ENCODE measurements at places on chromosomes 12 and 14. TPM values are rescaled to one million over a fixed set of nuclear protein-coding genes. Genes with fewer than 3 reads are reported as not detected.

- DNase-seq = no peak
Measured at GRCh38 chr14:82935691-82936090, 1402.0 kb upstream of the SEL1L start.

Gene BCL2L2
- polyA plus RNA-seq = 50.6 TPM

- DNase-seq = no peak
Measured at GRCh38 chr14:95500772-95501401, 15.6 kb downstream of the SYNE3 start.

DNA sequence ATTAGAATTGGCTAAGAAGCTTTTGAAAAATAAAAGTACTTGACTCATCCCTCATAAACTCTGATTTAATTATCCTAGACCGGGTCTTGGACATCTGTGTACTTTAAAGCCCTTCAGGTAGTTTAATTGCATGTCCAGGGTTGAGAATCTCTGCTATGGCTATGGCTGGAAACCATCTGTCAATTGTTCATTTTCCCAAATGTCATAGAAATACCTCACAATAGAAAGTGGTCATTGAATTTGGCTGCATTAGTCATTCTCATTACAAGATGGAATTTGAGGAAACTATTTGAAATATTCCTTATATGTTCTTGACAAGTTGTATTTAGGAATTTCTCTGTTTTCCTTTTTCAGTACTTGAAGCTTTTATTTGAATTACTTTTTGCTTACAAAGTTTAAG, 111.3 kb downstream of the TSHR start:
- no peak for DNase-seq

DNA sequence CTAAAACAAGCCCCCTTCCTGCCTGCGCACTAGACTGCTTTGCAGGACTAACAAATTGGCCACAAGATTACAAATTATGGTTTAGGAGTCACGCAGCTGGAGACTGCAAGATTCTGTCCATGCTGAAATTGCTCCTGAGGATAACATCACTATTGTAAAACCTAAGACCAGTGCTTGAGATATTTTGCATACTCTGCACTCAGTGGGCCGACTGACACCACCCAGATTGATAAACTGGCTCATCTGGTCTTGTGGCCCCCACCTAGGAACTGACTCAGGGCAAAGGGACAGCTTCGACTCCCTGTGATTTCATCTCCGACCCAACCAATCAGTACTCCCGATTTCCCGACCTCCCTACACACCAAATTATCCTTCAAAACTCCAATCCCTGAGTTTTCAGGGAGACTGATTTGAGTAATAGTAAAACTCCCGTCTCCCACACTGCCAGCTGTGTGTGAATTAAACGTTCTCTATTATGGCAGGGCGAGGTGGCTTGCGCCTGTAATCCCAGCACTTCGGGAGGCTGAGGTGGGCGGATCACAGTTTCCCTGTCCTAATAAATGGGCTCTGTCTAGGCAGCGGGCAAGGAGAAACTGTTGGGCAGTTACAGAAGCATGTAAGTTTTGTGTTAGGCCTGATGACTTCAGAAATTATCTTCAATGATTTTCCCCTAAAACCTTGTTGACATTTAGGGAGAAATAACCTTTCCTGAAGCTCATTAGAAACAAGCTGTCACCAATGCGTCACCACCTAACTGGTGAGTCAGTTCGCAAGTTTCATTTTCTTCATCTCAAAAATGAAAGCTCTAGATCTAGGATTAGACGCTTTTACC, 5.3 kb upstream of the UBC start:
- DNase-seq = no peak

DNA sequence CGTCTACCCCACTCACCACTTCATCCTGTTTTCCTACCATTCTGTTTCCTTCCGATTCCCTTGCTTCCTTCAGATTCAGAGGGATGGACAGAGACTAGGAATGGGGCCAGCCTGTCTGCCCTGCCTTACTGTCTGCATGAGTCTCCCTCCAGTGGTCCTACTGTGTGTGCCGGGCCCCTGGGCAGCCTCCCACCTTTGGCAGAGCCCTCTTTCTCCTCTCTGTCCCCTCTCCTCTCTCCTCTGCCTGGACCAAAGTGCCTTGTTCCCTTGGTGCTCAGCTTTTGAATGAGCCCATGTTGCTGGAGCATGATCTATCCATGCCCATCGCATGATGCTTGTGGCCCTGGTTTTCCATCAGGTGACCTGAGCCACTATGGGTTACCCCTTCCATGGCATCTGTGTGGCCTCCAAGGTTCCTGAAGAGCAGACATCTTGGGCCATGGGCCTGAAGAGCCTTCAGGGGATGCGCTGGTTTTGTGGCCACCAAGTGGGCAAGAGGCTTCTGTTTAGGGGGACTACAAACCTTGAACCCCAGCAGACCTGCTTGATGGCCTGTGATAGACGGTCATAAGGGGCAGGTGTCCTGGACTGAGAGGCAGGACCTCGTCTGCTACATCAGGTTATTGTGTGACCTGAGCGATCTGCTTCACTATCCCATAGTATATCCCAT, 54.2 kb upstream of the BCL11B start:
- DNase-seq = no peak

GRCh38 chr12:67025543-67026114, 243.5 kb upstream of the CAND1 start:
- DNase-seq = peak; percentile 36

- no peak for DNase-seq
Measured at GRCh38 chr14:91975763-91976162, 28.3 kb upstream of the FBLN5 start.

DNA sequence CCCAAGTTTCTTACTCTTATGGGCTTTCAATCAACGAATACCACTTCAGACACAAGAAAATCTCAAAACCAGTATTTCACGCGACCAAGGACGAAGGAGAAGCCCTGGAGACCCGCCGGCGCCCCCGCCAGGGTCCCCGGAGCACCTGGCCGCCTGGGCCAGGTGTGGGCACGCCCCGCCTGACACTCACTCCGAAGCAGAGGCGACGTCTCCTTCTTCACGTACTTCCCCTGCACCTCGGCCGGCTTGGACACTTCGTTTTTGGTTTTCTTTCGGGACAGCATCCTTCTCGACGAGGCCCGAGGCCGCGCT, 466 bp downstream of the SAV1 start:
- no peak for DNase-seq

DNA sequence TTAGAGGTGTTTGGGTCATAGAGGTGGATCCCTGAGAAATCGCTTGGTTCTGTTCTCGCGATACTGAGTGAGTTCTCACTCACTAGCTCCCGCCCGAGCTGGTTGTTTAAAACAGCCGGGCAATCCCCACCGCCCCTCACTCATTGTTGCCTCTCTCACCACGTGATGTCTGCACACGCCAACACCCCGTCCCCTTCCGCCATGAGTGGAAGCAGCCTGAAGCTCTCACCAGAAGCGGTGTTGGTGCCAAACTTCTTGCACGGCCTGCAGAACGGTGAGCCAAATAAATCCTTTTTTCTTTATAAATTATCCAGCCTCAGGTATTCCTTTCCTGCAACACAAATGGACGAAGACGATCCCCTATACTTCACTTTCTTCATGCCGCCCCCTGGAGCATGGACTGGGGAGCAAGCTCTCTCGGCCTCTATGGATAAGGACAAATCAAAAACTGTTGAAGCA, 45.4 kb upstream of the CCND2 start:
- no peak for DNase-seq

DNA sequence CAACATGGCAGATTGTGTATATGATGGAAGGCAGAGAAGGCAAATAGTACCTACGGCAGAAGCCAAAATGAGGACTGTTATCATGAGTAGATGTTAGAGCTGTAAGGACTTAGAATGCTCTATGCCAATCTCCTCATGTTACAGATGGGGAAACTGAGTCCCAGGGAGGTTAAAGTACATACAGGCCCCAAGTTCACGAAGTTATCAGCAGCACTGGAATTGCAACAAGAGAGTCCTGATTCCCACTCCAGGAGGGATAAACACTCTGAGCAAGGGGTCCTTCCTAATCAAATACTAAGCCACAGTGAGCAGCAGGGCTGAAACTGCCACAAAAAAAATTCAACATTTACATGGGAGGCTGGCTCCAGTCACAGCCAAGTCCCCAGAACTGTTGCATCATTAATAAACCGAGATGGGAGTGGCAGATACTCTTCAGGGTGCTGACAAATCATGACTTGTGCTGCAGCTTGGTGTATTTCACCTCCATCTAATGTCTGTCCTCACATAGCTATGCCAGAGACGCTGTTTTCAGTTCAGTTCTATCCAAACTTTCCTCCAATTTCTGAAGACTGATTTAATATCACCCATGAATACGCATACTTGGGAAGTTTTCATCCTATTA, 24.2 kb downstream of the NUAK1 start:
- no peak for DNase-seq

DNA sequence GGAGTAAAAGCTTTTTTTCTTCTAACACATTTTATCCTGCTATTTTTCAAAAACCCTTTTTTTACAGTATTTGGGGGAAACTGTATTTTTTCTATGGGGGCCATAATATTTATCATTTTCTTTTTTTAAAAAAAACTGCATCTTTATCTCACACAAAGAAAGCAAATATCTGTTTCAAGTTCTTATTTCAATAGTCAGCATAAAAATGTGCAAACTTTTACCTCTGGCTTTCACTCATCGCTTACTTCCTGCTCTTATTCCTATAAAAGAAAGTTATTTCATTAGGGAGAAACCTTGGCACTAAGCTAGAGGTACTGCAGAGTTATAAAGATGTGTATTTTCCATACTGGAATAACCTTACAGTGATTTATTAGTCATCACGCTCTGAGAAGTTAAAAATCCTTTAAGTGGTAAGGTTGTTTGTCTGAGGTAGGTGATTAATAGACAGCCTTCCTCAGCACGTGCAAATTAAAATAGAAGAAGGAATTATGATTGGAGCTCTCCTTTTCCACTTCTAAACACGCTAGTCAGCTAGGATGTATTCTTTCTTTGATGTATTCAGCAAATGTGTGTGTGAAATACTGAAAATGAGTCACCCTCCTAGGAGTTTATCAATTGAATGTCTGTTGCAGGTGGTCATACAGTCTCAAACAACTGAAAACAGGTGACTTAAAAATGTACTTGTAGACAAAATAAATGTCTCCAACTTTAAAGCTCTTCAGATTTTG, 461.0 kb downstream of the GXYLT1 start:
- DNase-seq = no peak

DNA sequence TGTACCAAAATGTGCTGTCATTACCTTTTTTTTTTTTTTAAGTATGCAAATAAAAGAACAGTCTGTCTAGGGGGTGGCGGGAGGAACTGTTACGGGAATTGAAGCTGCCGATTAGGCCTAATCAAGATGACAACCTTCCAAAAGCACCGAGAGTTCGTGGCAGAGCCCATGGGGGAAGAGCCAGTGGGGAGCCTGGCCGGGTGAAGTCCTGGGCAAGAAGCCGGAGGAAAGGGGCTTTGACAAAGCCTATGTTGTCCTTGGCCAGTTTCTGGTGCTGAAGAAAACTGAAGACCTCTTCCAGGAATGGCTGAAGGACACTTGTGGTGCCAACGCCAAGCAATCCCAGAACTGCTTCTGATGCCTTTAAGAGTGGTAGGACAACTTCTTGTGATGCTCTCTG, 42.6 kb downstream of the ACTN1 start:
- no peak for DNase-seq

- no peak for DNase-seq
Measured at GRCh38 chr14:75182821-75183220, 6.4 kb upstream of the TMED10 start.

Gene GARIN6
- not detected for polyA plus RNA-seq

Gene CMA1
- polyA plus RNA-seq = 0.42 TPM

Gene NPFF
- polyA plus RNA-seq = 2.1 TPM

Gene TAS2R31
- 2.2 TPM for polyA plus RNA-seq

DNA sequence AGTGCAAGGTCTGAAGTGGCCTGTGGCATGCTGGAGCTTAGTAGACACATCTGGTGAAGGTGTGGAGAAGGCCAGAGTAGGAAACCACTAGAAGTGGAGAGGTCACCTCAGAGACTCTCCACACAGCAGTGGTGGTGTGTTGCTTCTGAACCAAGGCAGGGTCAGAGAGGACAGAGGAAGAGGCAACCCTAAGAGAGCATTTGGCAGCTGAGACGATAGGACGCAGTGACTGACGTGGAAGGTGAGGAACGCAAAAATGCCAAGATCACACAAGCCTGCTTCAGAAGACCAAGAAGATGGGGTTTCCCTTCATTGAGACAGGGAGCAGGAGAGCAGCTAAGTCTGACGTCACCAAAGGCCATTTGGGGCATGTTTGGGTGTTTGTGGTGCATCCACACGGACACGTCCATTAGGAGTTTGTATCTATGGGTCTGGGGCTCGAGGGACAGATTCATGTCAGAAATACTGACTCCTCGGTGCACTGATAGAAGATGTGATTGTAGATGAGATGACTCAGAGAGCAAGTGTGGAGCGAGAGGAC, 338.1 kb downstream of the CACNA1C start:
- DNase-seq = no peak

DNA sequence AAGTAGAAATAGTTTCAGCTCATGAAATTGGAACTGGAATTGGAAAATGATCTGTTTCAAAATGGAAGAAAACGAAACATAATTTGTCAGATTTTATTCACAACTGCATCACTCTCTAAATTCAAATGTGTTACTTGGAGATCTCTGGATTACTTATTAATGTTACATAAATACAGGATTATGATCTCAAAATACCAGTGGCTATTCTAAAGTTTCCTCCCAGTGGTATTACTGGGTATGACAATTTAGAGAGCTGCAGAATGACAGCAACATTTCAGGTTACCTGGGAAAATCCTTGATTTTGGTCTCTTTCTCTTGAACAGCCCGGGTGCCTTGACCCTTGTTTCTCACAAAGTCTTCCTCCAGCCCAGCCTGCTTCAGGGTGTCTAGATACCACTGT, 14.2 kb downstream of the FAM161B start:
- DNase-seq = no peak

GRCh38 chr12:128507470-128507869, 240.5 kb downstream of the TMEM132C start:
- no peak for DNase-seq

- no peak for DNase-seq
Measured at GRCh38 chr12:96219700-96220206, 25.6 kb downstream of the ELK3 start.

- no peak for DNase-seq
Measured at GRCh38 chr12:26058308-26058707, 66.5 kb downstream of the BHLHE41 start.

- no peak for DNase-seq
Measured at GRCh38 chr14:105847400-105847799, 321.0 kb downstream of the TMEM121 start.

Gene SDS
- polyA plus RNA-seq = 0.23 TPM

DNA sequence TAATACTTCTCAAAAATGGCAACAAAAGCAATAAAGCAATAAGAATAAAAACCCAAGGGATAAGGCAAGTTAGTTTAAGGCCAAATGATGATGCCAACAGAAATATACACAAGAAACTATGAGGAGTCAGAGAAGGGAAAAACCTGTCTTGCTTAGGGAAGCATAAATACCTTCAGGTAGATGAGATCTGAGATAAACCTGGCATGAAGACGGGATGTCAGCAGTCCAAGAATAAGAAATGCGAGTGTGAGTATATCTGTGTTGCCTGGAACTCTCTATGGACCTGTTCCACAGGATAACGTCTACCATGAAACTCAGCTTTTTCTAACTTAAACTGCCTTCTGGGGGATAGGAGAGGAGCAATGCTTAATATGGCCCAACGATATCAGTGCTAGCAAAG, 30.6 kb downstream of the KCNH5 start:
- DNase-seq = no peak

- DNase-seq = no peak
Measured at GRCh38 chr12:132544080-132544397, 54.1 kb downstream of the FBRSL1 start.

GRCh38 chr14:84493779-84494178, 1036.2 kb upstream of the FLRT2 start:
- no peak for DNase-seq
